ENCODE measurements at places on chromosomes 6 and 20.

- DNase-seq = peak; percentile 56
Observed at GRCh38 chr20:44089987-44090674, 96.9 kb downstream of the JPH2 start.

DNA sequence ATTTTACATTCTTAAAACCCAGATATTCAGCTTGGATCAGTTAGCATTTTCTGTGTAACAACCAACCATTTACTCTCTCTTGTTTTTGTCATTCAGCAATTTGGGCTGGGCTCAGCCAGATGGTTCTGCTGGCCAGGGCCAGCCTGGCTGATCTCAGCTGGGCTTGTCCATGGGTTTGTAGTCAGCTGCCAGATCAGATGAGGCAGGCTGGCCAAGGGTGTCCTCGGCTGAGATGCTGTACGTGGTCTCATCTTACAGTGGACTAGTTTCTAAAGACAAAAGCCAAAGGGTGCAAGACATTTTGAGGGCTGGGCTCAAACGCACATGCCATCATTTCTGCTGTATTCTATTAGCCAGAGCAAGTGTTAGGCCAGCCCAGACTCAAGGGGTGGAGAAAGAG lies 16.0 kb upstream of the FAM210B start:
- DNase-seq = no peak

- DNase-seq = no peak
Observed at GRCh38 chr6:24270011-24270410, 87.8 kb downstream of the DCDC2 start.

DNA sequence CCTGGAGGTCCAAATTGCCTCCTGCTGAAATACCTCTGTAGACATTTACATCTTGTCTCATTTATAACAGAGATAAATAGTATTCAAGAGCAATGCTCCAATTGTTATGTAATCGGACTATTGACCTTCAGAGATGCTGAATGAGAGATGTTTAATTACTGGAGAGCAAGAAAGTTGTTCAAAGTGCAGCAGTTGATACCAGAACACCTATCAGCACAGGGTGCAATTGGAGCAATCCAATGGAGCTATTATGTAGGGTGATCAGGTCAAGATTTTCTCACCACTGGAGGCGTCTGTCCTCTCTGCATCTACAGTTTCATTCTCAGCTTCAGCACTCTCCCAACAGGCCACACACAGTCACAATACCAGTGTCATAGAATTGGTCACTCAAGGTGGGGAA lies 19.5 kb upstream of the TMX4 start:
- no peak for DNase-seq

- DNase-seq = no peak
Observed at GRCh38 chr6:110511401-110511800, 35.0 kb upstream of the SLC22A16 start.

GRCh38 chr20:58466729-58467571 lies 48.2 kb downstream of the APCDD1L start:
- no peak for DNase-seq

- DNase-seq = no peak
Observed at GRCh38 chr6:1263039-1263849, 48.7 kb upstream of the FOXQ1 start.

DNA sequence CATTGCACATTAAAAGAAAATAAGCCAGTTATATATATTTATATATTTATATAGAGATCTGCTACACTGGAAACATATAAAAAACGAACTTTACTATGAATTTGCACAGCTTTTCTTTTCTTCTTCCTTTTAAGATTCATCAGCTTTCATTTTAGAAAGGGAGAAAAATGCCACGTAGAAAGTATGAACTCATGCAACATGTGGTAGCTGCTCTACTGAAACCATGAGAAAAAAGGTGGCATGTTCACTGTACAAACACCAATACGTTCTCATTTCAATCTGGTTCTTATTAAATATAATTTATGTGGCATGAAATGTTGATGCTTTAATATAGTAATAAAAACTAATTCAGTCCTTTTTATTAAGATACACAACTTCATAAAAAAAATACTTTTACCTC lies 68.8 kb upstream of the THEMIS start:
- no peak for DNase-seq

GRCh38 chr6:47157653-47158219 lies 115.6 kb upstream of the ADGRF1 start:
- no peak for DNase-seq

DNA sequence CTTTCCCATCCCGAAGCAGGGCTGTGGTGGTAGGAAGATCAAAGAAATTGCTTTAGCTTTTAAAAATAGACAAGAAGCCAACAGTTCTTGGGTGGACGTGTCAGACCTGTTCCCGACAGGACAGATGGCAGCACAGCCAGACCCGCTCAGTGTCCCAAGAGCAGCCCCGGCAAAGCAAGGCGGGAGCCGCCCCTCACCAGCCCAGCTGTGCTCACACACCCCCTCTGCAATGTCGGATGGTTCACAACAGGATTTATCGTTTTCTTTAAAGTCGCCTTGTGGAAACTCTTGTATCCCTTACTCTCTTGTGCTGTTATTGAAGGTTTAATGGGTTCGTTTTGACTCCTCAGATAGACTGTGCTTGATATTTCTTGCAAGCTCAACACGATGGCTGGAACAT lies 302.4 kb downstream of the THBS2 start:
- DNase-seq = no peak

GRCh38 chr6:167530951-167531350 lies 206.1 kb downstream of the TTLL2 start:
- DNase-seq = no peak
